Mesothelial cell of epicardium (in vitro differentiated cells): ENCODE measurements at places on chromosomes 5 and 9. TPM values are rescaled to one million over a fixed set of nuclear protein-coding genes. Genes with fewer than 3 reads are reported as not detected.
A peak's percentile ranks its signal among the peaks of the same experiment; 100 is the strongest.

The CCL19 gene
- total RNA-seq: not detected in 3 replicates

The SPINK1 gene
- total RNA-seq: 1.0 to 3.3 TPM (median 1.4 TPM) in 3 replicates

- H3K36me3 ChIP-seq: peaks cover 15% of the 10 kb centered on the region
- DNase-seq: no peak
- H3K27me3 ChIP-seq: no peaks in the 10 kb centered on the region
These were observed 18.4 kb downstream of the GM2A start for GRCh38 chr5:151271336-151271735.

DNA sequence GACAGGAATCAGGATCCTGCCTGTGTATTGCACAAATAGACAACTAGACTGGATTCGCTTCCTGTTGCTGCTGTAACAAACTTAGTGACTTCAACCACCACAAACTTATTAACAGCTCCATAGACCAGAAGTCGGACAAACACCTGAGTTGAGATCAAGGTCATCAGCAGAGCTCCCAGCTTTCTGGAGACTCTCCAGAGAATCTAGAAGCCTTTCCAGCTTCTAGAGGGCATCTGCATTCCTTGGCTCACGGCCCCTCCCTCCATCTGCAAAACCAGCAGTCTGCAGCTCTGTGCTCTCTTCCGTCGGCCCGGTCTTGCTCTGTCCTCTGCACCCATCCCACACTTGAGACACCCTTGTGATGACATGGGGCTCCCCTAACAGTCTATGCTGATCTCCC lies 99.1 kb downstream of the KCNT1 start:
- no peak overlapping the region for H3K4me3 ChIP-seq
- no peak overlapping the region for H3K27ac ChIP-seq
- peaks cover 2% of the 10 kb centered on the region for H3K4me1 ChIP-seq
- no peak for DNase-seq
- peaks cover 5% of the 10 kb centered on the region for H3K27me3 ChIP-seq

- H3K4me1 ChIP-seq: peaks cover 23% of the 10 kb centered on the region
- peak overlapping the region; percentile 56 for H3K27ac ChIP-seq
These were observed 73.1 kb downstream of the STK10 start for GRCh38 chr5:172114875-172115422.

GRCh38 chr5:165448753-165449152 lies 1943.3 kb downstream of the MAT2B start:
- H3K4me3 ChIP-seq: no peak overlapping the region
- no peaks in the 10 kb centered on the region for H3K4me1 ChIP-seq
- H3K27me3 ChIP-seq: no peaks in the 10 kb centered on the region
- no peak for DNase-seq
- no peak overlapping the region for H3K27ac ChIP-seq
